Astrocyte (in vitro differentiated cells and primary cell): ENCODE measurements at places on chromosomes 7 and 10.

- DNase-seq, result no peak
Measured at GRCh38 chr10:6788231-6788630, 208.2 kb upstream of the PRKCQ start.

DNA sequence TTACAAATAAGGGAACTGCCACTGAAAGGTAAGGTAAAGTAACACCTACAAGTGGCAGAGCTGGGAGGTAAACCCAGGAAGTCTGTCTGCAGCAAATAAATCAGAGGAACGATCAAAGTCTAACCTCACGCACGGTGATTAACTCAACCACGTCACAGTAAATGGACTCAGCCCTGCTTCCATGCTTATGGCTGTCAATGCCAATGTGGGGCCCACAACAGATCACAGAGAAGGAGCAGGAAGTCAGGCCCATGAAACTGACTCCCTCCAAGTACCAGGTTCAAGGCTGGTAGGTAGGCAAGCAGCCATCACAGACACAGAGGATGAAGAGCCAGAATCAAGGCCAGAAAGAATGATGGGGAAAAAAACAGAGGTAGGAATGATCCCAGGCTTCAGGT is 38.0 kb upstream of the ACSL5 start:
- no peak for DNase-seq

DNA sequence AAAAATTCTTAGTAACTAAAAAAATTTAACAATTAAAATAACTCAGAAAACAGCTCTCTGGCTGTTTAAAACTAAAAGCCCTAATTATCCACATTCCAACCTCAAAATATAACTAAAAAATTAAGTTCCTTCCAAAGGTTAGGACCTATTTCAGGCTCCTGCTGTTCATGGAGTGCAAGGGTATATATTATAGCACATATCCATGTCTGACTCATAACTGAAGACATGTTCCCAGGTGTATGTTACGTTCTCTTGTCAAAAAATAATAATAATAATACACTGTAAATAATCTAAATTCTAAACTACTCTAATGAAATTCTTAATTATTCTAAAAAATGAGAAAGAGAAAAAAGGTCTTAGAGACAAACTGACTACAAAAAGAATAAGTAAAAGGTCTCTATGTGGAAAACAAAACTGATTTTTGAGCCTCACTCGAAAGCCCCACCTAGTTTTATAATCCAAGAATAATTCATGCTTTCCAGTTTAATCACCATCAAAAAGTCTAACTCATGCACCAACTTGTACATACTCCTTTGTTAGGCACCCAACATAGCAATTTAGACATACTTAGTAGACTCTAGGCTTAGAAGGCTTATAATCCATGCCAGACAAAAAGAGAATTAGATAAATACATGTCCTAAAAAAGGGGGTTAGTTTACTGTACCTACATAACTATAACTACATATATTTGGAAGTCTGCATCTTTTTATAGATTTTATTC is 171.4 kb downstream of the KMT2E start:
- peak; percentile 10 for DNase-seq

DNA sequence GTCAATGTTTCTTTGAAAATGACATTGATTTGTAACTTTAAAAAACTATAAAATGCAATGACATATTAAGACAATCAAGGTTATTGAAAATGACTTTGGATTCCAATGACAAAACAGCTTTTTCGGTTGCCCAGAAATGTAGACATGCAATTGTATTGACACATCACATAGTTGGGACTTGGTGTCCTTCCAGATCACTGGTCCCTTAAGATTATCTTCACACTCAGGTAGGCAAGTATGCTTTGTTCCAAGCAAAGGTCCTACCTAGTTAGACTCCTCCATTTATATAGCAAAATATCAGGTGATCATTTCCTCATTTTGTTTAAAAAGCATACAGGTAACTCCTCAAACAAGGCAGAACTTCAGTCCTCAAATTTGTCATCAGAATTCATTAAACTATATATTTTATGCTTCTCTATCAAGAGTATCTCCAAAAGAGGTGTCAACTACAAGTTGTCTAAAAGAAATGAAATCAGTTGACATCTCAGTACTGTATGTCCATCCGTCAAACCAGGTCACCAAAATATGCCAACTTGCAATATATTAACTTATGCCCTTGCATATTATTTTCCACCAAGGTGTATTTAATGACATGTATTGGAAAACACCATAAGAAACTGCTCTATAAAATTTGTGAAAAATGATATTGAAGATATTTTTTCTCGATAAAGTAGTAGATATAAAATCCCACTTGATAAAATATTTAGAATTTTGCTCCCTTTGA is 64.6 kb downstream of the TSPAN12 start:
- no peak for DNase-seq

DNA sequence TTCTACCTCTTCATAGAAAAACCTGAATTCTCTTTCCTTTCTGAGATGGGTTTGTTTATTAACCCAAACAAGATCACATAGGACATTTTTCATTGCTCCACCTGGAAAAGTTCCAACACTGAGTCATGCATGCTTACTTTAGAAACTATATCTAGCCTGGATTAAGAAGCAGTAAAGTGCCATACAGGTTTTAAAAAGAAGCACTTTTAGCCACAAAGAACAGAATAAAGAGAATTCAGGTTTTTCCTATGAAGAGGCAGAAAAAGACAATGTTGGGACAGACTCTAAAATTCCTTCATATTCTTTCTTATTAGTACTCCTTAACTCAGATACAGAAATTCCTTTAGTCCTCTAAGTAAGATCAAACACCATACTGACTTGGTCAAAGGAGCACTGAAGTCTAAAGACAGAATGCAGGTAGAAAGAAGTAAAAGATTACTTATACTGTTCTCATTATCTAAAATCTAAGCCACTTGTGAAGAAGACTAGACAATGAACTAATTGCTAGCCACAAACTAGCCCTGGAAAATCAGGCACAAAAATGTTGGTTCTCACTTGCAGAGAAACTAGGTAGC is 241.3 kb downstream of the ANK3 start:
- peak; percentile 82 for DNase-seq

- DNase-seq, result no peak
Measured at GRCh38 chr10:117107238-117107637, 30.8 kb downstream of the VAX1 start.

- DNase-seq, result peak; percentile 77
Measured at GRCh38 chr10:77156406-77156879, 481.2 kb downstream of the KCNMA1 start.

DNA sequence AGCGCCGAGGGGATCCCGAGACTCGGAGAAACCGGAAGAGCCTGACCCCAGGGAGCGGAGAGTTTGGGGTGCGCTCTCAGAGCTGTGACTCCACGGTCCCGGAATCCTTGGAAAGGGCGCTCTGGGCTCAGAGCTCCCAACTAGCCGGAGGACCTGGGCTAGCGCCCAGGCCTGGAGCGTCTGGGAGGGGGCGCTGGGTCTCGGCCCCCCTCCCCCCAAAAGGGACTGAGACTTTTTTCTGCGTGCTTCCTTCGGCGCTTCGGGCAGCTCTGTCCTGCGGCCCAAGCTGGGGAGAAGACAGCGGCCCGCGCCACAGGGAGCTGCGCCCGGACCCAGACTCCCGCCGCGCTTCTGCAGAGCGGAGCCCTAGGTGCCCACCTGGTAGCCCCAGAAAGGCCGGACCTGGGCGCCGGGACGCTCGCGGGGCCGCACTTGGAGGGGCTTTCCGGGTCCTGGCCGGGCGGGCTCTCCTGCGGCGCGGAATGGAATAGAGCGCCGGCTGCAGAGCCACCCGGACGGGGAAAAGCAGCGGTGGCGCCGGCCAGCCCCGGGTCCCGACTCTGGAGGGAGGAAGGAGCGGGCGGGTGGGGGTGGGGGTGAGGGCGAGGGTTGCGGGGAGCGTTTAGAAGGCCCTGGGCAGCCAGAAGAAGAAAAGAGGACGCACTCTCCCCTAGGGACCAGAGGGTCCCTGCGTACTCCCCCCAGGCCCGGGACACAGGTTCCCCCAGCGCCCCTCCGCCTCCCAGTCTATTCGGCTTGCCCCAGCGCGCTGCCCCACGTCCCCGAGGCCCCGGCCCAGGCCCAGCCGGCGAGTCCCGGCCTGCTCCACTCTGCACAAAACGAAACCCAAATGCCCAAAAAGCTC is 4.7 kb downstream of the ZNF503 start:
- DNase-seq, result no peak

GRCh38 chr7:98137134-98137825 is 30.6 kb downstream of the LMTK2 start:
- DNase-seq, result no peak

DNA sequence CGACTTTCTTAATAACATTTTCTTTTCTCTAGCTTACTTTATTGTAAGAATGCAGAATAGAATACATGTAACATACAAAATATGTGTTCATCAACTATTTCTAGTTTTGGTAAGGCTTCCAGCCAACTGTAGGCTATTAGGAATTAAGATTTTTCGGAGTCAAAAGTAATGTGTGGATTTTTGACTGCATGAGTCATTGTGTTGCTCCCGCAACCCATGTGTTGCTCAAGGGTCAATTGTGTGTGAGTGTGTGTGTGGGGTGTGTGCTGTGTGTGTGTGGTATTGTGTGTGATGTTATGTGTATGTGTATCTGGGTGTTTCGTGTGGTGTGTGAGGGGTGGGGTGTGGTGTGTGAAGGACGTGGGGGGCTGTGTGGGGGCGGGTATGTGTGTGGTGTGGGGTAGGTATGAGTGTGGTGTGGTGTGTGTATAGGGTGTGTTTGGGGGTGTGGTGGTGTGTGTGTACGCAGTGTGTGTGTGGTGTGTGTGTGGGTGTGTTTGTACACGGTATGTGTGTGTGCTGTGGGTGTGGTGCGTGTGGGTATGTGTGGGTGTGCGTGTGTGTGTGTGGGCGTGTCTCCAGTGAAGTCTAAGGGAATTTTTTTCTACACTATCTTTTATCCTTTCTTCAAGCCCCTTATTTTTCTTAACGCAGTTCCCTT is 60.5 kb downstream of the RSU1 start:
- DNase-seq, result peak; percentile 80

DNA sequence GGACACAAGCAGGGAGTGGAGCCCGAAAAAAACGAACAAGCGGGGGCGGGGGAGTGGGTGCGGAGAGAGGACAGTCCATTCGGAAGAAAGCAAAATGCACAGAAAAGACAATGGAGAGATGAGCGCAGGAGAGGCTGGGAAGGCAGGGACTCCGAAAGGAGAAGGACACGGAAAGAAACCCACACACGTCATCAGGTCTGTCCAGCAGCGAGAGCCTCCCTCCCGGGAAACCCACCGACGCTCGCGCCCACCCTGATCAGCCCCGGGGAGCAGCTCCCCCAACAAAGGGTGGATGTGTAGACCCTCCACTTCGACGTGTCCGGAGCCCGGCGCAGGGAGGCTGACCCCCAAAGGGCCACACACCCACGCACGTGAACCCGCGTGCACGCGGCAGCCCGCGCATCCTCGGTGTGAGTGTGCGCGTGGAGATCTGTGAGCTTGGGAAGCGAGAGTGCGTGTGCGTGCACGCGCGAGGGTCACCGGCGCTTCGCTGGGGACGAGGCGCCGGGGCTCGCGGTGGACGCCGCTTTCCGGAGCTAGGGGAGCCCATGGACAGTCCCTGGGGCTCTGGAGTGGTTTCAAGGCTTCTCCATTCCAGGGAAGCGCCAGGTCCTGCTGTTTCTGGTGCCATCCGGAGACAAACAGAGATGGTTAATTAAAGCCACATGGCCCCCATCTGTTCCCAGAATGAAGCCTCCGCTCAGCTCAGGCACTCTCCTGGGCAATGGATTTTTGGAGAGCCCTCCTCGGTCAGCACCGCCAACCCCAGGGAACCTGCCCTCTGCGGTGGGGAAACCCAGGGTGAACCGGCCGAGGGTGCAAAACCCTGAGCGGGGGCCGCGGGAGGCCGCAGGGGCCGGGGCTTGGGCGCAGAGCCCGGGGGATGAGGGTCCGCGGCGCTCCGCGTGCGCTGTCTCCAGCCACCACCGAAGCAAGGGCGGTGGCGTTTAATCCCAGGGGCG is 916 bp downstream of the LAMB1 start:
- DNase-seq, result no peak
